ENCODE measurements at places on chromosomes 6 and 20.

DNA sequence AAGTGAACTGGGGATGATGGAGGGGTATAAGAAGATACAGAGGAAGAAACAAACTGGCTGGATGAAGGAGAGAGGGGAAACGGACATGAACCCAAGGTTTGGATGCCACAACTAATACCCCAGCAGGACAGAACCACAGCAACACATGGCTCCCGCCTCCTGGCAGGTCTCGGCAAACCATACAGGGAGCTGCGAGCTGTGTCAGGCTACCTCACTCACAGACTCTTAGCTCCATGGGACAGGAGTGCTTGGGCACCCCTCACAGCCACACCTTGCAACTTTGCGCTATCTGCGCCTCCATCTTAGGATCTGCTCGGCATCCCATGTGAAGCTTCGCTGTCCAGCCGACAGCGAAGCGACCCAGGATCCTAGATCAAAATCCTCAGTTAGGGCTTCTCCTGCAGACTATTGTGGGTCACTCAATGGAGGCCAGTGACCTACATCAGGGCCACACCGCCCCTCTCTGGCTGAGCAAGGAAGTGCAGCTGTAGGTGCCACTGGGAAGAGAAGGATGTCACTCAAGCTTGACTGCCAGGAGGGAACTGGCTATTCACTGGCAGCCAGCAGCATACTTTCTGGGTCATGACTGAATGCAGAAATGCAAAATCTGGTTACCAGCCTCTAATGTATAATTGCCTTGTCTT, 174.4 kb upstream of the RIN2 start:
- DNase-seq = no peak

DNA sequence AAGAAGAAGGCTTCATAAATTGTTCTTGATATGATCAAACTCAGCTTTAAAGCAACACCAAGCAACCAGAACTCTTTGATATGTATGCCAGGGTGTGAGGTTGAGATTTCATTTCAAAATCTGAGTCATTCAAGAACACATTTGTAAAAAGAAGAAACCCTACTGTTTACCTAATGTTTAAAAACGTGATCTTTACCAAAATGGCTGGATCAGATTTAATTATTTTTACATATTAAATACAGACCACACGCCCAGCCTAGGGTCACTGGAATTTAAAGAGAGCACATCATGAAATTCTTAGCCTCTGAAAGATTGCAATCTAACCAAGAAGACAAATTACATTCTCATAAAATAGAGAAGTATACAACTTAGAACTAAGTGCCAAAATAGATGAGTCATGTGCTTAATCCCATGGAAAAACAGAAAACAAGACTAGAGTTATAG, 206.8 kb upstream of the SMLR1 start:
- DNase-seq = no peak

- no peak for DNase-seq
Measured at GRCh38 chr6:120384671-120385070, 949.6 kb downstream of the TBC1D32 start.

GRCh38 chr6:56572788-56573471, 69.8 kb downstream of the DST start:
- no peak for DNase-seq

GRCh38 chr6:159098636-159099106, 53.9 kb upstream of the TAGAP start:
- no peak for DNase-seq

DNA sequence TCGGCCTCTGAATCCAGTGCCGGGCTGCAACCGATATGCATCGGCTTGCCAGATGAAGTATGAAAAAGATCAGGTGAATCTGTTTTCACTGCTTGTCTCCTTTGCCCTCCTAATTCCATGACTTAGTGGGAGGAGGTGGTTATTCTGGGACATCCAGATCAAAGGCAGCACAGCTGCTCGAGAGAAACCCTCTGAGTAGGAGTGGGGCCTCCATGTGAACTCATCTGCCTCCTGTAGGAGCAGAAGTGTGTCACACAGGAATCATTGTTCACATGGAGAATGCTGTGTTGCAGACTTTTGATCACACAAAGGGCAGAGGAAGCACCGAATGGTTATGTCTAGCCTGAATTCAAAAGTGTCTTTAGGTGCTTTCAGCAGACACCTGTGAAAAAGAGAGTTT, 73.1 kb upstream of the SLC22A1 start:
- DNase-seq = no peak

- DNase-seq = no peak
Measured at GRCh38 chr6:2529211-2529719, 221.5 kb downstream of the MYLK4 start.

DNA sequence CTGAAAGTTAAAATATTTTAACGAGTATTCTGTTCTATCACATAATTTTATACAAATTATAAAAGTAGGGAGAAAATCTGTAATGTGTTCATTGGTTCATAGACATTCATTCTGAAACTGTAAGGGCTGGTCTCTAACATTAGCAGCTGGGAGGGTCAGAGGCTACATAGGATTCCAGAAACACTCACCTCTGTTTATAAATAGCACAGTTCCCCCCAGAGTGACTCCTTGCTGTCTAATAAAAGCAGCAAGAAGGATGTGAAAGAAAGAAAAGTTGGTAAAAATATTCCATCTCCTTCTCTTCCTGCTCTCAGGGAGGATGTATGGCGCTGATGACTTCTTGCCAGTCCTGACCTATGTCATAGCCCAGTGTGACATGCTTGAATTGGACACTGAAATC, 25.3 kb upstream of the NAA20 start:
- DNase-seq = no peak

- no peak for DNase-seq
Measured at GRCh38 chr20:47784599-47785310, 526 bp downstream of the SULF2 start.

DNA sequence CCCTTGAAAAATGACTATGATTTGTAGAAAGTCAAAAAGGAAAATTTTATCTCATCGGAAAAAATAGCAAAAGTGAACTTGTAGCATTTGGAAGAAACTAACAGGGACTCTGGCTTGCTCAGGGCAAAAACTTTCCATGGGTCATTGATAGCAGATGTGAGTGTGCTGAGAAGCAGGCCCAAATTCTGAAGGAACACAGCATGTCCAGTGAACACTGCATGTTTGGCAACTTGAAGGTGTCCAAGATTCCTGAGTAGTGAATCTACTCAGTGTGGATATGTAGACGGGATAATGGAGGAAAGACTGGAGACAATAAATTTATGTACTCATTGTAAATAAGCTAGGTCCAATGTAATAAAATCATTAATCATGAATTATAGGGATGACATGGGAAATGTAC, 8.2 kb downstream of the SLC17A2 start:
- no peak for DNase-seq

- no peak for DNase-seq
Measured at GRCh38 chr6:116445102-116445501, 16.1 kb upstream of the CALHM6 start.

GRCh38 chr6:47253136-47253535, 56.6 kb downstream of the TNFRSF21 start:
- no peak for DNase-seq

GRCh38 chr6:5208057-5208456, 52.7 kb downstream of the LYRM4 start:
- DNase-seq = no peak

- DNase-seq = no peak
Measured at GRCh38 chr20:57240581-57241362, 25.7 kb downstream of the BMP7 start.

- no peak for DNase-seq
Measured at GRCh38 chr6:139591075-139591865, 216.8 kb upstream of the CITED2 start.

DNA sequence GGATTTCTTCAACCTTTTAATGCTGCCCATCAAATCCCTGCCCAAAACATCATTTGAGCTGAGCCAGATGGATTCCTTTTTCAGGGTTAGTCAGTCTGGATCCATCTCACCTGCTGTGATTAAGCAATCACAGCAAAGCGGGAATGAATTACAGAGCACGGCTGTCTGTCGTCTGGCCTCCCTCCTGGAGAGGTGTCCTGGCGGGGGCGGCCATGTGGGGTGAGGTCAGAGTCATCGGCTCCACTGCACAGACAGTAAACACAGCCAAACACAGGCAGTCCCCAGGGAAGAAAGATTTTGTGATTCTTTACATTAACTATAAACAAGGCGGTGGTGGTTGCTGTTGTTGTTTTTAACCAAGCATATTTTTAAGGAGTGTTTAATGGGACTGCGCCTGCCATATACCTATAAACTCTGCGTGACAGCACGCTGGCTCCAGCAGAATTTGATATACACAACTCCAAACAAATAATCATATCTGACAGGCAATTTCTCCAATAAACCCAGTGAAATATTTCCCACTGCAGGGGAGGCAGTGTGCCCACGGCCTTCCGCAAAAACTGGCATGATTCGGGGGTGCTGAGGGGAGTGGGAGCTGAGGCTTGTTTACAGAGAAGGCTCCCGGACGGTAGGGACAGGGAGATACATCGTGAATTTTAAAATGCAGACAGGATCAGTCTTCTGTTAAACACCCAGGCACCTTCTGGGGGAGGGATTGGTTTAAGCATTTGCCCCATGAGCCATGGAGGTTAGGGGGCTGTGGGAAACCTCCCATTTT, 232.0 kb upstream of the PMEPA1 start:
- no peak for DNase-seq

- no peak for DNase-seq
Measured at GRCh38 chr6:5562277-5562676, 301.0 kb downstream of the FARS2 start.

DNA sequence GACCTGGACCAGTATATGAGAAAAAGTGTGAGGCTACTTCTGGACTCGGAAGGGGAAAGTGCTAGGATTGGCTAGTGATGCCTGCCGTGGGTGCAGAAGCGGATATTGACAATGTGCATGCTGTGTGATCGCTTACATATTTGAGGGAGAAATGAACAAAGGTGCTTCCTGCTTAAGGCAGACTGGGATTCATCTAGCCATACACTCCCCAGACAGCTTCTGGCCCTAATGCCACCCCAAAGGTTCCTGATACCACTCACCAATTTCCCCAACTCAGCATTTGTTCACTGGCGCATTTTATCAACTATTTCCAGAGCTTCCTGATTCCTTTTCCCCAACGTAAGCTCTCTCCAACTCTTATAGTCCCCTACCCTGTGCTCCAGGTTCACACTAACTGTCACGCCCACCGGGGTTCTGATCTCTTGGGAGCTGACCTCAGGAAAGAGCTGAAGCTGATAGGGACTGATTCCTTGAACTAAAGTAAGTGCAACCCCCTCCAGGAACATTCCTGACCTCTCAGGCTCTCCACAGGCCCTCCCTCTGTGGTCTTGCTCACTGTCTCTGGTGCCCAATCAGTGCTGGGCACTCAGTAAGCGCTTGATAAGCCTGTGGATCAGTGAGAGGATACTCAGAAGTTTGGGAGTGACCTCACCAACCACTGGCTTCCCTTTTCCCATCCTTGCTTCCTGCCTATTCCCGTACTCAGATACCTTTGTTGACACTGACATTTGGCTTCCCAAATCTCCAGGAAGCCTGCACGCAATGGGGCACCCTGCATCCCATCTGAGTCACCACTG, 73.3 kb downstream of the MRPL14 start:
- no peak for DNase-seq

GRCh38 chr20:57133926-57134650, 132.4 kb downstream of the BMP7 start:
- no peak for DNase-seq

GRCh38 chr6:125797120-125797885, 6.5 kb downstream of the NCOA7 start:
- no peak for DNase-seq

DNA sequence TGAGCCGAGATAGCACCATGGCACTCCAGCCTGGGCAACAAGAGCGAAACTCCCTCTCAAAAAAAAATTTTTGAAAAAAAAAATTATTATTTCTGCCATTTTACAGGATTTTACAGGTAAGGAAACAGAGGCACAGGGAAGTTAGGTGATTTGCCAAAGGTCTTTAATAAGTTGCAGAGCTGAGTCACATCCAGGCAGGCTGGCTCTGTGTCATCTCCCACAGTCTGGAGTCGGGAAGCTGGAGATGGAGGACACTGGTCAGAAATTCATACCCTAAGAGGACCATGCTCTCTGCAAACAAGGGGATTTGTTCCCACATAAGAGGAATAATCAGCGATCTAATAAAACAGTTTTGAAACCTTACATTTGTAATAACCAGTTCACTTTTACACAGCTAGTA, 24.1 kb downstream of the HECA start:
- DNase-seq = no peak

DNA sequence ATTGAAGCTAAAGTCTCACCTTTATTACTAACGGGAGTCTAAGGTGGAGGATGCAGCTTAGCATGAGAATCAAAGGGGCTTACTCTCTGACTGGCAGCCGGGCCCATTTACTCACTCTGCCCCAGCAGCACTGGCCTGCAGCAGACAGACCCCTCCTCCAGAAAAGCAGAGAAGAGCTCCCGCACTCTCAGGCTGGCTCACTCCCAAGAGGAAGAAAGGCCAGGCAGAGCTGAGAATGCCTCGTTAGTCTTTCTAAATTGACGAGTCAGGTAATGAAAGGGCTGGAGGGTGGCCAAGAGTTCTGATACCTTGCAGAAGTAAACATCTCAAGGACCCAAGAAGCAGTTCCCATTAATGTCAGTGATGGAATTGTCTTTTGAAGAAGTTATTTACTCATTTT, 44.5 kb upstream of the IL20RA start:
- DNase-seq = no peak

- DNase-seq = no peak
Measured at GRCh38 chr6:53028467-53028866, 33.4 kb upstream of the GSTA4 start.

GRCh38 chr6:87837876-87838275, 135.8 kb upstream of the AKIRIN2 start:
- DNase-seq = no peak

DNA sequence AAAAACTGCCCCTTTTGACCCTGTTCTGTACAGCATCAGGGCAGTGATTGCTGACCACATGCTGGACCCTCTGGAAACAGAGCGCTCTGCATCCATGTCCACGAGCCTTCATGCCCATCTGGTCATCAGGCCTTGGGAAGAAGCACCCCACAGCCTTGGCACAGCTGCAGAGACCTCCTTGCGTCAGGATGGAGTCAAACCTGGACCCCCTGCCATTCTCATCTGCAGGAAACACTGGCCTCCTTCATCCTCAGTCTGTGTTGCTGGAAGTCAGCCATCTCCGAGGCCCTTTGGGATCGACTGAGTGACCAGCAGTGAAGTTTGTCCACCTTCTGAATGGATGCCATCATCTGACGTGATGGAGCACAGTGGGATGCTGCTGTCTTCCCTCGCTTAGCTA, 2138.3 kb upstream of the DEFB115 start:
- no peak for DNase-seq
